Putamen (tissue), 1 donor: ENCODE measurements at places on chromosomes 16 and 17.

DNA sequence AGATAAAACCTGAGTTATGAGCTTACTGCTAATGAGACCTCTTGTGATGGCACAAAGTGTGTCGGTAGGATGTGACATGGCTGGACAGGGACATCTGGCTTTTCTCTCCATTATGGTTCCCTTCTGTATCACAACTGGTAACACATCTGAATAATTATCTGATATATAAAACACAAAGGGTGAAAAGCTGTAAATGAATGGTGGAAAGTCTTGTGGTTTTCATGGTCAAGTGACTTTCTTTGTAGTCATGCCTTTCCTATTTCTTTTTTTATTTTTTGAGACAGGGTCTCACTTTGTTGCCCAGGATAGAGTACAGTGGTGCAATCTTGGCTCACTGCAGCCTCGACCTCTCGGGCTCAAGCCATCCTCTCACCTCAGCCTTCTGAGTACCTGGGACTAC lies 35.3 kb upstream of the ZFHX3 start:
- DNase-seq: no peak

GRCh38 chr16:46922239-46922638 lies 38.1 kb downstream of the GPT2 start:
- DNase-seq: no peak

- no peak for DNase-seq
Observed at GRCh38 chr16:9053006-9053601, 38.3 kb upstream of the HAPSTR1 start.

DNA sequence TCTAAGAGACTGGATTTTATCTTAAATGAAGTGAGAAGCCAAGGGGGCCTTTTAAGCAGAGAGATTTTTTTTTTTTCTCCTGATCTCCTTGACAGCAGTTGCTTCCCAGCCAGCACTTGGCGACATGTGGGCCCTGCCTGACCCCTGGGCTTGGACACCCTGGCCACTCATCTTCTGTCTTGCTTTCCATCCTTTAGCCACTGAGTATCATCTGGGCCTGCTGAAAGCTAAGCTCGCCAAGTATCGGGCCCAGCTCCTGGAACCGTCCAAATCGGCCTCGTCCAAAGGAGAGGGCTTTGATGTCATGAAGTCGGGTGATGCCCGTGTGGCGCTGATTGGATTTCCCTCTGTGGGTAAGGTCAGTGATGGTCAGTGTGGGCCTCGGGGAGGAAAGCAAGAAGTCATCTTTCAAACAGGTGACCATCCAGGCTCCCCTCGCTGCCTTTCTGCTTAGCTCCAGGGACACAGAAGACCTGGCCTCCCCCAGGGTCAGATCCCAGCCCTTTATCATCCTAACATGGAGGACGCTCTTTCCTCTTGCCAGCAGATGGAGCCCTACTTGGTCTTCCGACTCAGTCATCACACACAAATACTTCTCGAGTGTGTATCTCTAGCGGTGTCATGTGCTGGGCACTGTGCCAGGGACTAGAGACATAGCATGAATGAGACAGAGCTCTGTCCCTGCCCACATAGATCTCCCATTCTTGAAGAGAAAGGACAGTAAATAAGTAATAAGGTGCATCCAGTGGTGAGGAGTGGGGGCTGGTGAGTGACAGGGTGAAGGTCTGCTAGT lies 6.1 kb downstream of the DRG2 start:
- DNase-seq: no peak

GRCh38 chr17:63685041-63685440 lies 14.9 kb downstream of the LIMD2 start:
- no peak for DNase-seq

DNA sequence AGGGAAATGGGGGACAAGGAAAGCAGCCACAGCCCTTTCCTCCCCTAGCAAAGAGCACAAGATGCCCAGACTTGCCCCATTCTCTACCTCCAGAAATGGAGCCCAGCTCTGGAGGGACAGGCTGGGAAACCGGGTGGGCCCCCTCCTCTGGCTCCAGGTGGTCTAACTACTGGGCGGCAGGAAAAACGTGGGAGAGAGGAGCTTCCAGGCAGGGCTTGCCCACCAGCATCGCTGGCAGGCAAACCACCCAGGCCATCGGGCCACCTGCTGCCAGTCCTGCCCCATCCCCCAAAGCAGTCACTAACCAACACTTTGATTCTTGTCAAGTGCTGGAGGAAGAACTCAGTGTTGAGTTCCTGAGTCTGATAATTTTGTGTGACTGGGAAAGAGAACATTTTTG lies 15.6 kb downstream of the ANKS3 start:
- DNase-seq: no peak

DNA sequence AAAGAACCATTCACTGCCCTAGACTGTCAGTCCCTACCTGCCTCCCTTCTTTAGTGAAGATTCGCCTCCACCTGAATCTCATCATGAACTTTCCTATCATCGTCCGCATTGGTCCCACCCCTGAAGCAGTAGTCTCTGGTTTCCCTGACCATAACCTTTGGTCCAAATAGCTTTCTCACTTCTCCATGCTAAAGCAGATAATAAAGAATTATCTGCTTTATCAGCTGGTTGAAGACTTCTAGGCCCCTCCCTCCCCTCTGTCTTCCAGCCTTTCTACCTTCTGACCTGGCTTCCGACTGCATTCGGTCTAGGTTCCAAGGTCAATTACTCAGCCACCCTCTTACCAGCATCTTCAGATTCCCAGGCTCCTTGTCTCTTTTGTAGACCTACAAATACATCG lies 650.9 kb downstream of the HS3ST4 start:
- DNase-seq: no peak

DNA sequence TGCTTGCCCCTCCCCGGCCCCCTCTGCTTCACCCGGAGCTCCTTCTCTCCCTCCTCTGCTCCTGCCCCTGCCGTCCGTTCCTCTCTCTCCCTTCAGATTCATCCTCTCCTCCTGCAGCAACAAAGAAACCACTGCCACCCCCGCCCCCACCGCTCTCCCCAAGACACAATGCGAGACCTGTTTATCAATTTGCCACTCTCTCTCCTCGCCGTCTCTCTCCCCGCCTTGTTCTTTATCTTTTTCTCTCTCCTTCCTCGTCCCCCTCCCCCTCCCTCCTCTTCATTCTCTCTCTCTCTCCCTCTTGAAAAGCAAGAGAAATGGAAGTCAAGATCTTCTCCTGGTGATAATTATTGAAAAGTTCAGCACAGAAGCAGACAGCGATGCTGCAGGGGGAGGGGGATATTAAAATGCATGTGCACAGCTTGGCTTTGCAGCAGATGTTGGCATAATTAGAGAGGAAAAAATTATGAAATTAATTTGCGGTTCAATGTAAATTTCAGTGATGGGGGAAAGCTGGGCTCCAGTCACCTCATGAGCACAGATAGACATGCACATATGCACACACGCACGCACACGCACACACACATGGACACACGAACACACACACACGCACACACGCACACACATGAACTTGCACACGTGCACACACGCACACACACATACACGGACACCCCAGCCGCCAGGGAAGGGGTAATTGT lies 58.1 kb upstream of the CBFA2T3 start:
- no peak for DNase-seq

DNA sequence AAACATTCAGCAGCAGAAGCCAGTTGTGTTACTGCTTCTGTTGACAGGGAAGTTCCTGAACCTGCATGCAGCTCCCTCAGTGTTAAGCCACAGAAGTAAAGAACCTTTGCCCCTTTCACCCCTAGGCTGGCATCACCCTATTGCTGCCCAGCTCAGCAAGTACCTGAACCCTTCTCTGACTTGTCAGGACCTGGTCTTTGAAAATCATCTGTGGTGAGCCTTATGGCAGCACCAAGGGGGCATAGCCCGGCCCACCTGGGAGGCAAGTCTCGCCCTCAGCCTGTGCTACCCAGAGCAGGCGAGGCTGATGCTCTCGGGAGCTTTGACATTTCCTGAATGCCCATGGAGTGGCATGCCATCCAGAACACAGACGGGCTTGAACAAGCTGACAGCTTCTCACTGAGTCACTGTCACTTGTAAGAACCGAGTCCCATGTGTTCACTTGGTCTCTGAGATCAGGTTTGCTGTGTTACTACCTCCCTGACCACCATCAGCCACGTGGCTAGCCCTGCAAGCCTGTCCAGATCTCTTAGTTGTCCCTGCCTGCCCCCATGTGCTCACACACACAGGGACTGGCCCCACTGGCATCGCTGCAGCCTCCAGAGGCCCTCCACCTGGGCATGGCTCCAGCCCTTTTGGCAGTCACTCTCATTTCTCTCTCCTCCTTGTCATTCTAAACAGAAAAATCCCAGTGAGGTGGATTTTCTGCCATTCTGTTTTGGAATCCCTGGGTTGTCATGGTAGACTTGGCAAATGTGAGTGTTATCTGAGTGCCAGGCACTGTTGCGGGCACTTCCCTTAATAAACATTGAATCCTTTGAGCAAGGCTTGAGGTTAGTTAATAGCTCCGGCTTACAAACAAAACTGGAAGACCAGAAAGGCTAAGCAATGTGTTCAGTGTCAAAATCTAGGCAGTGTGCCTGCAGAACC lies 2.9 kb upstream of the CARMIL2 start:
- DNase-seq: peak; percentile 78

DNA sequence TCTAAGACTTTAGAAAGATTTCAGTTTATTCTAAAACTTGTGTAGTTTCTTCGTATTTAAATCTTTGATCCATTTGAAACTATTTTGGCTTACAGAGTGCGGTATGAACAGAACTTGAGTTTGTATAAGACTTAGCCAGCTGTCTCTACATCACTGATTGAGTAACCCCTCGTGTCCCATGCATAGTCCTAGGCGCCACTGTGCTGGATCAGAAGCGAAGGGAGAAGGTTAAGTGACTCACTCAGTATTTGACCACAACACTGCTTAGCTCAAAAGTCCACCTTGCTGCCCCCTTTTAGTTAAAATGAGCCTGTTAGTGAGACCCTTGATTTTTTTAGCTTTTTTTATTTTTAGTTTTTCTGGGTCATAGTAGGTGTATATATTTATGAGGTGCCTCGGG lies 28.4 kb downstream of the CD300LB start:
- DNase-seq: no peak

DNA sequence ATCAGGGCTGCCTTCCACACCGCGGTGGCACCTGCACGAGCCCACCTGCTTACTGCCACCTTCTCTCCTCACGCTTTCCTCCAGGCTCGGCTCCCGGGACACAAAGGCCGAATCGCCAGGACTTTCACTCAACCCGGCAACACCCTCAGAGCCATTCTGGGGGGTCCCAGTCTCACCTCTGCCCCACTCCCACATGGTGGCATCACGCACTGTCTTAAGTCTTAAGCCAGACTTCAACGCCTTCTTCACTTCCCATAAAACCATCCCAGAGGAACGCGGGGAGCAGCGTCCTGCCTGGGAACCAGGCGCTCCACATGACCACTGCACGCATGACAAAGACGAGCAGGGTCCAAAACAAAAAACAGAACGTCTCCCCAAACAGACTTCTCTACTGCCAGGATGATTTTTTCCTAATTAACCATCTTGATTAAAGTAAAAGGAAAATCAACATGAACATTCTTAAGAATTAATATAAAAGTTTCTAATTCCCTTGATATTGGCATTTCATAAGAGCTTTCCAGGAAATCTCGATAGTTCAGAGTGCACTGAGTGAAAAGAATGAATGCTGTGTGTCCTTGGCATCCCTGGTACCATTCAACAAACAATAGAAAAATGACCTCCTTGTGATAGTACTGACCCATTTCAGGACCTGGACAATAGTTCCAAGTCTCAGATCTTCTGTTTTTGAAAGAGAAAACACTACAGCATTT lies 2.6 kb downstream of the CANT1 start:
- no peak for DNase-seq

GRCh38 chr17:52160136-52160567 lies 1.6 kb upstream of the CA10 start:
- DNase-seq: no peak

- DNase-seq: no peak
Observed at GRCh38 chr16:84614968-84615813, 2.7 kb downstream of the COTL1 start.

- no peak for DNase-seq
Observed at GRCh38 chr17:27778183-27778582, 22.1 kb downstream of the NOS2 start.

- peak; percentile 58 for DNase-seq
Observed at GRCh38 chr17:17926840-17927449, 45.3 kb downstream of the TOM1L2 start.

GRCh38 chr17:66465701-66466100 lies 163.3 kb downstream of the PRKCA start:
- DNase-seq: no peak

DNA sequence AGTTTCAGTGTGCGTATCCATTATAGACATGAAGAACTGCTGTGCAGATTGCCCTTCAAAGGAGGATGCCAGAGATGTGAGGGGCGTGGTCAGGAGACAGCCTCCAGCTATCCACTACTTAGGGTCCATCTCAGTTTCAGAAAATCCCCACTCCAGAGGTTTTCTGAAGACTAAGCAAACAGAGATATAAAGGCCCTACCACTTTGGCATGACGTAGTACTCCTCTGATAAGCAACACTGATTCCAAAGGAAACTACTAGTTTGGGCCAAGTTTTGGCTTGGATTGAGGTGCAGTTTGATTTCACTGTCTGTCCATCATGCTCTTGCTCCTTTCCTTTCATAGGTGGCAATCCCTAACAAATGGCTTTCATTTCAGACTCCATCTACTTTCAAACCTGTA lies 228.7 kb downstream of the CDH8 start:
- no peak for DNase-seq

- no peak for DNase-seq
Observed at GRCh38 chr16:56836410-56837230, 28.4 kb upstream of the SLC12A3 start.

GRCh38 chr16:58733248-58733670 lies 857 bp downstream of the GOT2 start:
- DNase-seq: peak; percentile 28

GRCh38 chr16:79195938-79196337 lies 404.6 kb downstream of the MAF start:
- no peak for DNase-seq

DNA sequence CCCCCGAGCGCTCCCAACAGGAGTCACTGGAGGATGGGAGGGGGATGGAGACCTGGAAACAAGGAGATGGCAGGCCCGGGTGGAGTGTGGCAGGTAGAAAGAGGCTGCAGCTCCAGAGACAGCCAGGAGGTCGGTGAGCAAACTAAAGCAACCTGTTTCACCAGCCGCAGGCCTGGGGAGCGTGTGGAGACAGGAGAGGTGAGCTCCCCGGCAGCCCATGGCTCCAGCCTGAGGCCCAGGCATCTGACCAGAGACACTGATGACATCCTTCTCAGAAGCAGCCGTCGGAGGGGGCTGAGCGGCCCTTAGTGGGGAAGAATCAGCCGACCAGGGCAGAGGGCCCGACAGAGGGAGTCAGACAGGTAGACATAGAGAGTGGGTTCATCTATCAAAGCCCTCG lies 165.1 kb downstream of the ZNF423 start:
- DNase-seq: no peak

GRCh38 chr17:78736526-78737079 lies 45.5 kb downstream of the CYTH1 start:
- DNase-seq: no peak

DNA sequence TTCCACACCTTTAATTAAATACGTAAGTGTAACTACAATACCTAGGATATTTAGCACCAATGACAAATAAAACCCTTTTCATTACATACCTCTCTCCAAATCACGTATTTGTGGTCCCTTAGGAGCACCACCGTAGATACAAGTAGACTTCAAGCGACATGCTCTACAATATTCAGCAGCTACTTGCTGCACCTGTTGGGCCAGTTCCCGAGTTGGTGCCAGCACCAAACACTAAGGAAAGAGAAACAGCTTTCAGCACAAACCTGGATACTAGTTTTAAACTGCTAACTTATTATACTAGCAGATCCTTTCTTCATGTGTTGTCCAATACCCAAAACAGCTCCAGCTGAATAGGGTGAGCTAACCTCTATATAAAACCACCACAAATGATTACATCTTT lies 2.7 kb downstream of the DDX5 start:
- no peak for DNase-seq
